ENCODE measurements at places on chromosomes 16 and 17. TPM values are rescaled to one million over a fixed set of nuclear protein-coding genes. Genes with fewer than 3 reads are reported as not detected.

SSTR5 gene
- not detected for total RNA-seq

CPNE2 gene
- 28.7 TPM for total RNA-seq

CDRT15 gene
- total RNA-seq, result not detected

PRSS22 gene
- total RNA-seq, result 2.0 TPM

RANGRF gene
- total RNA-seq, result 18.9 TPM

AMZ2 gene
- total RNA-seq, result 25.0 TPM

GRCh38 chr17:80889231-80890195 lies 102.1 kb upstream of the CHMP6 start:
- no peak overlapping the region for H3K4me3 ChIP-seq
- no peak for DNase-seq
- H3K27me3 ChIP-seq, result no peaks in the 10 kb centered on the region
- H3K36me3 ChIP-seq, result peaks cover 23% of the 10 kb centered on the region
- H3K27ac ChIP-seq, result no peak overlapping the region
- H3K4me1 ChIP-seq, result no peaks in the 10 kb centered on the region

GRCh38 chr17:5759501-5759925 lies 175.2 kb upstream of the NLRP1 start:
- H3K4me3 ChIP-seq, result no peak overlapping the region
- no peaks in the 10 kb centered on the region for H3K27me3 ChIP-seq
- no peaks in the 10 kb centered on the region for H3K36me3 ChIP-seq
- H3K27ac ChIP-seq, result no peak overlapping the region
- DNase-seq, result no peak
- H3K4me1 ChIP-seq, result peaks cover 4% of the 10 kb centered on the region

- H3K27me3 ChIP-seq, result no peaks in the 10 kb centered on the region
- DNase-seq, result no peak
- H3K36me3 ChIP-seq, result no peaks in the 10 kb centered on the region
Measured at GRCh38 chr16:4646773-4647643, 22.4 kb downstream of the MGRN1 start.

GRCh38 chr17:66091445-66092080 lies 100.4 kb downstream of the CEP112 start:
- H3K4me1 ChIP-seq, result no peaks in the 10 kb centered on the region
- H3K27ac ChIP-seq, result no peak overlapping the region
- no peaks in the 10 kb centered on the region for H3K36me3 ChIP-seq
- H3K4me3 ChIP-seq, result no peak overlapping the region
- no peaks in the 10 kb centered on the region for H3K27me3 ChIP-seq

DNA sequence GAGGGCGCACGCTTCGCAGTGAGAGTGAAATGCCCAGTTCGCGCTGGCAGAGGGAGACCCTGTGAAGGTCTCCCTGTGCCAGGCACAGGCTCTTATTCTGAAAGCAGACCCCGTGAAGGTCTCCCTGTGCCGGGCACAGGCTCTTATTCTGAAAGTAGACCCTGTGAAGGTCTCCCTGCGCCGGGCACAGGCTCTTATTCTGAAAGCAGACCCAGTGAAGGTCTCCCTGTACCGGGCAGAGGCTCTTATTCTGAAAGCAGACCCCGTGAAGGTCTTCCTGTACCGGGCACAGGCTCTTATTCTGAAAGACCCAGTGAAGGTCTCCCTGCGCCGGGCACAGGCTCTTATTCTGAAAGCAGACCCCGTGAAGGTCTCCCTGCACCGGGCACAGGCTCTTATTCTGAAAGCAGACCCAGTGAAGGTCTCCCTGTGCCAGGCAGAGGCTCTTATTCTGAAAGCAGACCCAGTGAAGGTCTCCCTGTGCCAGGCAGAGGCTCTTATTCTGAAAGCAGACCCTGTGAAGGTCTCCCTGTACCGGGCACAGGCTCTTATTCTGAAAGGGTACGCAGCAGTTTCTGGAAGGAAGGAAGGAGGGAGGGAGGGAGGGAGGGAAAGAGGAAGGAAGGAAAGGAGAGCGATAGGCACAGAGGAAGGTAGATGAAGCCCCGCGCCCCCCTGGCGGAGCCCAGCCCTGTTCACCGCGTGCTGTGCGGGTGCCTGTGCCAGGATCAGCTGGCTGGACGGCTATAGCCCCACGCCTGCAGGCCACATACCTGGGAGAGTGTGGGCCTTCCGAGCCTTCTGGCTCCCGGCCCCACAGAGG lies 55.3 kb downstream of the WDR45B start:
- H3K36me3 ChIP-seq, result peaks cover 7% of the 10 kb centered on the region
- peak; percentile 84 for DNase-seq
- H3K4me1 ChIP-seq, result peaks cover 25% of the 10 kb centered on the region
- no peaks in the 10 kb centered on the region for H3K27me3 ChIP-seq
- H3K4me3 ChIP-seq, result peak overlapping the region; percentile 51

Data from thyroid gland (tissue), 4 donors.